ENCODE measurements at places on chromosomes 11 and 22. TPM values are rescaled to one million over a fixed set of nuclear protein-coding genes. Genes with fewer than 3 reads are reported as not detected.

Gene SERHL2
- polyA plus RNA-seq = 6.9 TPM

DNA sequence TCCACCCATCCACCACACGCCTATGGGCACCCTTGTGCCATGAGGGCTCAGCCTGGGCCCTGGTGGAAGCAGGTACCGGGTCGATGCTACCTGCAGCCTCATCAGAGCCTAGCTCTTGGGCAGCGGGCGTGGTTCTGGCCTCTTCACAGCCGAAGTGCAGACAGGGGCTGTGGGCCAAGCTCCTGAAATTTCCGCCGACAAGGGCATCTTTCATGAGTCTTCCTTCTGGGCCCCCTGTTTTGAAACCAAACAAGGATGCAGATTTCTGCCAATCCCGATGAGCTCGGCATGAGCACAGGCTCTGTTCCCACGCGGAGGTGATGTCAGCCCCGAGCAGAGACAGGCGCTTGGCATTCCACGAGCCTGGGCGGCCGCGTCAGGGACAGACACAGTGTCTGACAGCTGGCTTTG, 22.6 kb upstream of the MGAT3 start:
- no peak for DNase-seq

DNA sequence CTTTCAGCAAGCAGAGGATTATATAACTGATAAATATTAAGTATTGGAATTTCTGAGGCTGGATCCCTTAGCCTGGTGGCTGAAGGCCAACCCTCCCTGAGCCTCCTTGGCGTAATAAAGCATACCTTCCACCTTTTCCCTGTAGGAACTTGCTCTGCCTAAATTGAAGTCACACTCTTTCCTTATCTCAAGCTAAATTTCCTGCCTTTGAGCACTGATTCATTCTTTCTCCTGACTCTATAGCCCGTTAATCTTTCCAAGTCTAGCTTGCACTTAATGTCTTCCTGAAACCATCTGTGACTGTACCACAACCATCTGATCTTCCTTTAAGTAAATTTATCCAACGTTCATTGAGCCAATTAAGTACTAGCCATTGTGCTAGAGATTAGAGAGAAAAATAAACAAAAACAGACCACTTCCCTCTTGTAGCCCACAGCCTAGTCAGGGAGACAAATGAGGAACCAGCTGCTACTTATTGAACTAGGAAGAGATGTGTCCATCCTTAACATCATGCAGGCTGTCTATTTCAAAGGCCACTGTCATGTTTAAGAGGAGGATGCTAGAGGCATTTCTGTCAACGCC, 62.9 kb downstream of the GRK3 start:
- DNase-seq = no peak

GRCh38 chr22:49406879-49407587, 420.6 kb downstream of the BRD1 start:
- DNase-seq = no peak

- no peak for DNase-seq
These were observed 18.5 kb upstream of the STK33 start for GRCh38 chr11:8612522-8612921.

GRCh38 chr11:82546661-82547557, 186.8 kb downstream of the FAM181B start:
- no peak for DNase-seq
